Kidney epithelial cell (primary cell): ENCODE measurements at places on chromosomes 5 and 9.
A peak's percentile ranks its signal among the peaks of the same experiment; 100 is the strongest.

GRCh38 chr5:9467199-9468059, 78.4 kb downstream of the SEMA5A start:
- no peak for DNase-seq

DNA sequence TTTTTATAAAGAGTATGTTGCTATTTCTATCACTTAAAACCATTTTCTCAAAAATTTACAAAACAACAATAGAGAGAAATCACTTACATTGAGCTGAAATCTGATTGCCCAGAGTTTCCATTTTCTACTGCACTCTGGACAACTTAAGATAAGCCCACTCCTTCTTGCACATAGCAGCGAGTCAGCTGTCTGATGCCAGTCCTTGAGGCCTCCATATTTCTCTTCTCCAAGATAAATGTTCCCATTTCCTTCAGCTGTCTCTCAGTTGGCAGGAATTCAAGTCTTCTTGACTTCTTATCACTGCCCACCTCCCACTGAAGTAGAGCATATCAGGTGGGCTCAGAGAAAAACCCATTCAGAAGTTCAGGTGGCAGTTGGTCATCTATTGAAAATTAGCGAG, 78.5 kb upstream of the PIP5K1B start:
- DNase-seq, result no peak

DNA sequence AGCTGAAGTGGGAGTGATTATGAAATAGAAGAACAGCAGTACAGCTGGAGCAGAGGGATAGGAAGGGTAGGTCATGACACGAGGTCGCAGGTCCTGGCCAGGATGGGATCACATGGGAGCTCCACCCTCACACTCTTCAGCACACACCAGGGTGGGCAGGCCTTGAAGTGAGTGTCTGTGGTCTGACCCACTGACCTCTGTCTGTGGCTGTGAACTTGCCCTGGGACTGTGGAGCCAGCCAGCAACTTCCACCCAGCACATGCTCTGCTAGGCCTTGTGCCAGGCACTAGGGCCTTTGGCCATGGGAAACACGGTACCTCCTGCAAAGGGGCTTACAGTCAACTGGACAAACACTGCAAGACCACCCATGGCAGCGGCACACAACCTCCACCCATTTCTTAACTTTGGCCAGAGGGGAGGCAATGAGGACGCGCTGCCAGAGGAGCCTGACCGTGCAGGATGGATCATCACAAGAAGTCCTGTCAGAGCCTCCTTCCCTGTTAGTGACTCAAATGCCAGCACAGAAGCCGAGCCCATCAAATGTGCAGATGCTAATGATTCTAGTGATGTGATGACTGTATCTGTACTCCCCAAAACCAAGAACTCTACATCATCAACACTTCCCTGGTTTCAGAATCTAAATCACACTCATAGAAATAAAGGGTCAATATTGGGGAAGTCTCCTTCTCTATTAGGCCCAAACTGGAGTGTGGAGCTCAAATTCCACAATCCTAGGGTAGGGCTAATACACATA, 113.6 kb downstream of the DPYSL3 start:
- DNase-seq, result no peak

- DNase-seq, result peak; percentile 91
Observed at GRCh38 chr5:96079075-96079474, 117.4 kb upstream of the ELL2 start.

GRCh38 chr9:90816690-90817089, 15.1 kb downstream of the SYK start:
- DNase-seq, result no peak
